MCF 10A (cell line): ENCODE measurements at places on chromosomes 4 and X.

DNA sequence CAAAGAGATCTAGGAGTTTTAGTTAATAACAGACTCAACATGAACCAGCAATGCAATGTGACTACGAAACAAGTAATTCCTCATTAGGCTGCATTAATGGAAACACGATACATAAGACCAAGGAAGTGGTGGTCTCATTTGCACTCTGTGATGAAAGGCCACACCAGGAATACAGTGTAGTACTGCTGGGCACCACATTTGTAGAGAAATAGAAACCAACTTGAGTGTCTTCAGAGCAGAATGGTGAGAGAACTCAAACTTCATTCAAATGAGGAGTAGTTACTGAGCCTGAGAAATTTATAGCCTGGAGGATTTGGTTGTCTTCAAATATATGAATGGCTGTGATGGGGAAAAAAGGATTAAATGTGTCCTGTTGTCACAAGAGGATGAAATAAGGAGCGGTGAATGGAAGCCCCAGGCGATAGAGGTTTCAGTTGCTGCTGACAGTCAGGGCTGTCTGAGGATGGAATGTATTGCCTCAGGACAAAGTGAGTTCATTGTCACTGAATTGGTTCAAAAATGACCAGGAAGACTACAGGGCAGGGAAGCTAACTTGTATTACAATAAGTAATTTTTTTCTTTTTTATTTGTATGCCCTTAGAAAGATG lies 50.9 kb downstream of the NFKB1 start:
- no peak for DNase-seq

DNA sequence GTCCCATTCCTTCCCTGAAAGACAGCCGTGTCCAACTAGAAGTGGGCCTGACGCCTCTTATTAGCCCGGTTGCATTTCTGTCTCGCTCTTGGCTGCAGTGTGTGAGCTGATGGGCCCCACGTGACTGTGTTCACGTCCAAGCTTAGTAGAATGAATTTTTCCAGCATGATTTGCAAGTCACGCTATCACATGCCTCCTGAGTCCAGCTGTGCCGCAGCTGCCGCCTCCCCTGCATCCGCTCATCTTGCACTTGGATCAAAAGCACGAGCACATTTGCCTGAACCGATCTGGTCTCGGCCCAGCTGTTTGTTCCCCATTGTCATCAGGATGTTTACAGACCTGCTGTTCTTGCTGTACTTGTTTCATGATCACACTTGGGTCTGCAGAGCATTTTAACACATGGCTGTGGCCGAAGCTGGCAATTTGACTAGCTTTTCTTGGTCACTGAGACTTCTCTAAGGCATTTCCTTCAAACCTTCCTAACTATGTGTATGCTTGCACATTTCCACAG lies 126.5 kb downstream of the KIT start:
- no peak for DNase-seq

DNA sequence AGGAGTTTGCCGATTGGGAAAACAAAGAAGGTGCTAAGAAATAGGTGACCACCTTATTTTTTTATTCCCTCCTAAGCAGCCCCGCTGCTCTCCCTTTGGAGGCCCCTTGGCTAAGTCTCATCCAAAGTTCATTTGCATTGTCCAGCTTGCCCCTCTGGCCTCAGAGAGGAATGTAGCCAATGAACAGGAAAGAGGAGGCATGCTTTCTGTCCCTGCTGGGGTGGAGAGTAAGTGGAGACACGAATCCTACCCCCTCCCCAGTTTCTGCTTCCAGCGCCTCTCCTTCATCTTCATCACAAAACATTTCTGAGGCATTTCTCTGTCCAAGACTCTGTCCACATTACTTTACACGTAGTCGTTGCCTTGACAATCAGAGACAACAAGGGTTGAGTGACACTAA lies 38.7 kb downstream of the NLGN3 start:
- DNase-seq = no peak

DNA sequence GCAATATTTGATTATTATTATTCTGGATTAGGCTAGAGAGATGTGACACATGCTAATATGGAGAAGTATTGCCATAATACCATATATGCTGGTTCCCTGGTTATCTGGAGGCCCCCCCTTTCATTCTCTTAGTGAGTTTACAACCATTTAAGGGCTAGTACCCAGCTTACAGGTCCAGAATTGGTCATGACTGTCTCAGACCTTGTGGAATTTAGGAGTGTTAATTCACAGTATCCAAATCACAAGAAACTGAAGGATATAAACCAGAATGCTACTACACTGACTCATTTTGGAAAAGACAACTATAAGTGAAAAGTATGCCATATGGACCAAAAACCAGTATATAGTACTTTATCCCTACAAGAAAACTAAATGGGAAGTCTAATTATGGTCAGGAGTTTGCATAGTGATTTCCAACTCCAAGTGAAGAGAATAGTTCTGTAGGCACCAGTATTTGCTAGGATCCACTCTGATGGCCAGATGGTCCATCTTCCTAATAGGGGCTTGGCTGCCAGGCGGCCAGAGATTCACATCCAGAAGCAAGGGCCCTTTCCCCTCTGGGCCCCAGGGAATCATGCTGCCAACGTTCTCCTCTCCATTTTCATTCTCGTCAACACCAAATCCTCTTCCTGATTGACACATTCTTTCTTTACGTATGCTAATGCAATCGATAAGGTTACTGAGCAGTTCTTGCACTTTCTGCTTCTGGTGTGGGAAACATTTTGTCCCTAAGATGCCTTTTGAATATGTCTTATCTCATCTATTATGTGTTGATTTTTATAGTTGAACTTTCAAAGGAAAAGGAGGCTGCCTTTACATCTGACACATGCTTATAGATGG lies 123.6 kb downstream of the SHROOM3 start:
- DNase-seq = no peak

GRCh38 chr4:6913350-6913905 lies 3.8 kb downstream of the TBC1D14 start:
- DNase-seq = no peak

DNA sequence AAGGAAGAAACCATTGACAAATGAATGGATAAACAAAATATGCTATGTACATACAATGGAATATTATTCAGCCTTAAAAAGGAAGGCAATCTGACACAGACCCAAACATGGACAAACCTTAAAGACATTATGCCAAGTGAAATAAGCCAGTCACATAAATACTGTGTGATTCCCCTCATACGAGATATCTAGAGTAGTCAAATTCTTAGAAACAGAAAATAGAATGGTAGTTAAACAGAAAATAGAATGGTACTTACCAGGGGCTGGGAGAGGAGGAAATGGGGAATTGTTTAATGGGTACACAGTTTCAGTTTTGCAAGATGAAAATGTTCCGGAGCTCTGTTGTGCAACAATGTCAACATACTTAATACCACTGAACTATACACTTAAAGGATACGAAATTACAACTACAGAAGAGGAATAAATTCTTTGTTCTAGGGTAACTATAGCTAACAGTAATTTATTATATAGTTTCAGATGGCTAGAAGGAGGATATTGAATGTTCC lies 47.8 kb upstream of the DUSP21 start:
- DNase-seq = peak; percentile 17

DNA sequence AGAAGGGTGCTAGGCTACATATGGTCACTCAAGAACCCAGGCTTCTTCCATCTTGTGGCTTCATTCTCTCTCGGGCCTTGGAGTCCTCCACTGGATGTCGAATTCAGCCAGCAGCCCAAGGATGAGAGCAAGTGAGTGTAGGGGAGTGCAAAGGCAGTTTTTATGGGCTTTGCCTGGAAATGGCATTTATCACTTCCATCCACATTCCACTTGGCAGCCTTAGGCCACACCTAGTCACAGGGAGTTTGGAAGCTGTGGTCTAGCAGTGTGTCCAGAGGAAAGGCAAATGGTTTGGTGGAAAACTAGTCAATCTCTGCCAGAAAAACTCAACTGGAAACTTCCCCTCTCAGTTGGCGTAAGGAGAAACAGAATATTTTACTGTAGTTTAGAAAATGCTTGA lies 59.0 kb downstream of the NHS start:
- no peak for DNase-seq

DNA sequence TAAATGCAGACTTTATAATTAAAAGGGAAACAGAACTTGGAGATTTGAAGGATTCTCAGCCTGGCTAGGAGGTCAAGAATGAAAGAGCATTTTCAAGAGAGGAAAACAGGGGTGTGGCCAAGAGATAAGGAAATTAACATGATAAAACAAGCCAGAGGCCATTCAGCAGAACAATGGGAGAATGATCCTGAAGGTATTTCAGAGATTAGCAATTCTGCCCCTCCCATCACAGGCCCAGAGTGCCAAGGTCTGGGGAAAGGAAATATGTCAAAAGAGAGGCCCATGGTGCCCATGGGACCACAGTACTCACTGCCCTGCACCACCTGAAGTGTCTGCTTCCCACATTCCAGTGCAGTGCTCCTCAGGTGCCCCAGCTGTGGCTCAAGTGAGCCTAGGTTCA lies 188.5 kb upstream of the STS start:
- DNase-seq = no peak

DNA sequence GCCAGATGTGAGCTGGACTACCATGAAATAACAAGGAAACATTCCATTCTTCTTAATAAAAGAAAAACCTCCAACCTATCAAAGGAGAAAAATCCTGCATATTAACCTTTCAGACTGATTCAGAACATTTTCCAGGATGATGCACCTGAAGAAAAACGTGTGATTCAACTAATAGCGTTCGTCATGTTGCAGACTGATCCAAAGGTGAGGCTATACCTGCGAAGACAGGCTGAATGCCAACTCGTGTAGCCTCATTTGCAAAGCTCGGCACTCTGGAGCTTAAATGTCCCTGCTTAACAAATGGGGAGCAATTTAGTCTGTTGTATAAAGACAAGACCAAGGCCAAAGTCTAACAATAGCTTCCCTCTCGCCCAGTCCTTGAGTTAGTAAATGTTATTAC lies 172.0 kb upstream of the NOCT start:
- DNase-seq = peak; percentile 22

DNA sequence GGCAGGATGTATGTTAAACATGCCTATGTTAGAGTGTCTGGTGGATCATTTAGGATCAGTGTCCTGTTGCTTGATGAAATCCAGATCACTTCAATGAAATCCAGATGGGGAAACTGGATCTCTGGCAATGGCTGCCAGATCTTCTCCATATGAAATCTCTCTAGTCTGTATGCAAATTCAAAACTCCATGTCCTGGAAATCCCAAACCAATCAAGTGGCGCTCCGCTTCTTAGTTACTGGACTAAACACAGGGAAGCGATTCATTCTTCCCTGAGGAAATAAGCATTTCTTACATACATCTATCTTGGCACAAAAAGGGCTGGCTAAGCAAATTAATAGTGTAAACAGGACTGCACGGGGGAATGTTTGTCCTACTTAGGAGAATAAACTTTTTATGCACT lies 94.9 kb downstream of the HDAC8 start:
- no peak for DNase-seq

GRCh38 chrX:53682885-53683555 lies 3.5 kb downstream of the HUWE1 start:
- DNase-seq = peak; percentile 50

DNA sequence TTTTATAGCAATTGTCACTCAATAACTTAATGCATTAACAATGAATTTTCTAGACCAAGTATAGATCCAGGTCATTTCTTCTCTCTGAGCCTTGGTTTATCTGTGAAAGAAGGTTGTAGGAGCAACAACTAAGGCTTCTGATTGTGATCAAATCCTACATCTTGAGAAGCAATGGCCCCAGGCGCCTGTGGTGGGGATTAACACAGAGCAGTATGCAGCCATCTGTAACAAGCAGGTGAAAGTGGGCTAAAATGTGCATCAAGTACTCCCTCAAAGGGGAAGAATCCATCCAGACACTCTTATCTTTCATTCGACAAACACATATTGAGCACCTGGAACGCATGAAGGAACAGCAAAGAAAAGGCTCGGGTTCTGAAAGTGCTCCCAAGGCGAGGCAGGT lies 19.1 kb upstream of the SETD7 start:
- no peak for DNase-seq

DNA sequence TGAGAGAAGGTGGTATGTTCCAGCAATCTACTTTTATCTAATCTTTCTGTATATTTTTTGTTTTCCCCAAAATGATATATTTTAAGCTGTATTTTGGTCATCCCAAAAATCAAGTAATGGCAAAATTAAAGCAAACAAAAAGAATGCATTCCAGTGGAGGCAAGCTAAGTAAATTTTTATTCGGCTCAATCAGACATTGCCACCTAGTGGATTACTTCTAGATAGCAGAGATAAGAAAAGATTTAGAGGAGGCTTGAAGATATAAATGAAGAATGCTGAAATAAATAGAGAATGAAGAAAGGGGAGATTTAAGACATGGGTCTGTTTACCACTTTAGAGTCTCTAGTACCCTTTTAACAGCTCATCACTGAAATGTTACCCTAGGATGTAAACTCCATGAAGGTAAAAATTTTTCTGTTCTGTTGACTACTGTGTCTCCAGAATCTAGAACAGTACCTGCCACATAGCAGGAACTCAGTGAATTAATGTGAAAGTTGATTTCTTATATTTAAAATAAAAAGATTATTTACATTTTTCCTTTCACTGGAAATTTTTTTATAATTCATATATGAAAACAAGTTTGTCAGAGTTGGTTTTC lies 110.9 kb upstream of the ANK2 start:
- DNase-seq = peak; percentile 57

- DNase-seq = no peak
Measured at GRCh38 chrX:486325-486724, 99.6 kb upstream of the PPP2R3B start.

GRCh38 chrX:66014084-66014483 lies 25.8 kb downstream of the VSIG4 start:
- DNase-seq = no peak

- no peak for DNase-seq
Measured at GRCh38 chr4:3192827-3193226, 56.1 kb upstream of the MSANTD1 start.
